NCI-H2029 (cell line): ENCODE measurements at places on chromosomes 7 and 10.

DNA sequence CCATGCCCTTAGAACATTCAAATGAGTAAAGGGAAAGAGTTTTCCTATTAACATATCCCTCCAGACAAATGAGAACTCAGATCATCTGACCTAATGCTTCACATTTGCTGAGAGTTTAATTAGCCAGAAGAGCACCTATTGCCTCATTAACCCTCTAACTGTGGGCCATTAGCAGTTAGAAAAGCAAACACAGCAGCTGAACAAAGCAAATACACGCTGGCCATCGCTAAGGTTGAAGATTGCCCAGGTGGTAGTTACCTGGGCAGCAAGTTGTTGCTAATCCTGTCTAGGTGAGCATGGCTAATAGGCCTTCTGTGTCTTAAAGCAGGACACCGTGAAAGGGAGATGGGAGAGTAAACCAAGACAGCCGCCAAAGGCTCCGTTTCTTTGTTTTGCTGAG, 49.9 kb upstream of the UCN3 start:
- peak; percentile 72 for DNase-seq

DNA sequence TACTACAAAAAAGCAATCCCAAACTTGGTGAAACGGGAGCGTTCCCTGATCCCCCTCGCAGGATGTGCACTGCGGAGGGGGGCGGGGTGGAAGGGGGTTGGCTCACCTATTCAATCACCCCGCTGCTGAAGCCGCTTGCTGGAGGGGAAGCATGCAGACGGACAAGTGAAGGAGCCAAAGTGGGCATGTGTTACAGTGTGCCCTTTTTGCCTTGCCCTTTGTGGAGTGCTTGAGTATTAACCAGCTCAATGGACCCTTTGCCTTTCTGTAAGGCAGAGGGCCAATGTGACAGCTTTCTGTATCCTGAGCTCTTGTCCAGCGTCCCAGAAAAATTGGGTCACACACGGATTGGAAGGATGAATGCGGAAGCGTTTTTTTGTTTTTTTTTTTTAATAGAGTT, 348.9 kb upstream of the NPSR1 start:
- no peak for DNase-seq

- DNase-seq: no peak
Measured at GRCh38 chr10:75011221-75011620, 100.2 kb upstream of the SAMD8 start.

- DNase-seq: no peak
Measured at GRCh38 chr10:50324046-50324445, 72.7 kb upstream of the ASAH2 start.

DNA sequence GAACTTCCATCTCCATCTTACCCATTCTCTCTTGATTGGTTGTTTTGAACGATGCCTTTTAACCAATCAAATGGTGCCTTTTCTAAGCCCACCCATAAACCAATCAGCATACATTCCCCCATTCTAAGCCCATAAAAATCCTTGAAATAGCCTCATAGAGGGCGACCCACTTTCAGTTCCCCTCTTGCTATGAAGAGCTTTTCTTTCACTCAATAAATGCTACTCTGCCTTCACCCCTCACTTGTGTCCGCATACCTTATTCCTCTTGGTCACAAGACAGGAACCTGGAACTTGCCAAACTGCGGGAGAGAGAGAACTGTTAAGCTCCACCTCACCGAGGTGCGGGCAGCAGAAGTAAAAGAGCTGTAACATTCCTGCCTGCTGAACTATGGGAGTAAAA, 1602.0 kb upstream of the LRRTM3 start:
- no peak for DNase-seq

- no peak for DNase-seq
Measured at GRCh38 chr10:76624470-76624869, 1013.1 kb downstream of the KCNMA1 start.

- no peak for DNase-seq
Measured at GRCh38 chr7:142876236-142876960, 9.1 kb downstream of the TRPV6 start.

DNA sequence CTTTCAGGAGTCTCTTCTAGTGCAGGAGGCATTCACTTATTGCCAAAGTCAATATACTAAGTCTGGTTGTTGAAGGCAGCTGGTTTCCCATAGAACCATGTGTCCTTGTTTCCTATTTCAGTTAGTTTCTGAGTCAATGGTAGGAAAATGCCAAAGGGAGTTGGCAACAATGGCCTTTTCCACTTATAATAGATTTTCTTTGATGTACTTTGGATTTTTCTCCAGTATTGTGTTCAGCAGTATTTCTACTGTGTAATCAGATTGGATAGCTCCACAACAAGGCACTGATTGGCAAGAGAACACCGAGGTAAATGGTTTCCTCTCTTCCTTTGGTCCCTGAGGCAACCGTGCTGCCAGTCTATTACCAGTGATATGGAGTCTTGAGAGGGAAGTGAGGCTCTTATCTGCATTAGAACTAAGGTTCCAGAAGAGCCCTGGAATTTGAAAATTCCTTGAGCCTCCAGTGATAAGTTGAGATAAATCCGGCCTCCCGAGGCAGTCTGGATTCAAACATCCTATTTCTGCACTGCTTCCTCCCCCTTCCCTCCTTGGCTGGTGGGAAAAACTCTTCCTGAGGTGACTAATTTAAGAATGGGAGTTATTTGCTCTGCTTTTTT, 7.9 kb upstream of the SEPTIN7 start:
- DNase-seq: no peak

GRCh38 chr10:78053211-78053868, 19.7 kb downstream of the RPS24 start:
- DNase-seq: no peak

GRCh38 chr7:112887976-112888375, 97.8 kb upstream of the TMEM168 start:
- no peak for DNase-seq
